ENCODE measurements at places on chromosomes 12 and 14. TPM values are rescaled to one million over a fixed set of nuclear protein-coding genes. Genes with fewer than 3 reads are reported as not detected.

GRCh38 chr14:24880689-24881088, 169.3 kb downstream of the STXBP6 start:
- no peak for DNase-seq

- no peak for DNase-seq
Measured at GRCh38 chr12:81206429-81206828, 128.6 kb downstream of the ACSS3 start.

DNA sequence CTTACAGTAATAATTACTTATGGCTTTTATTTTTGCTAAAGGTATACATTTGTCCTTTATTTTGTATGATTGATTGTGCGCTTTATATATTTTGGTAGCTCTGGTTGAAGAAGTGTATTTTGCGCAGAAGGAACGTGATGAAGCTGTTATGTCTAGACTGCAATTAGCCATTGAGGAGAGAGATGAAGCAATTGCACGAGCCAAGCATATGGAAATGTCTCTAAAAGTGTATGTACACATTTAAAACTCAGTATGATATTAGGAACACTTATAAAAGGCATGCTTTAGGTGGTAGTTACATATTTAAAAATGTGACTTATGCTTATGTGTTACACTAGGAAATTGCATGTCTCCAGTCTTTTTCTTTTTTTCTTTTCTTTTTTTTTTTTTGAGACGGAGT, 87.5 kb downstream of the MIPOL1 start:
- DNase-seq = no peak

GRCh38 chr12:19704966-19705365, 265.7 kb downstream of the AEBP2 start:
- no peak for DNase-seq

- no peak for DNase-seq
Measured at GRCh38 chr14:92751819-92752218, 3.4 kb upstream of the LGMN start.

DNA sequence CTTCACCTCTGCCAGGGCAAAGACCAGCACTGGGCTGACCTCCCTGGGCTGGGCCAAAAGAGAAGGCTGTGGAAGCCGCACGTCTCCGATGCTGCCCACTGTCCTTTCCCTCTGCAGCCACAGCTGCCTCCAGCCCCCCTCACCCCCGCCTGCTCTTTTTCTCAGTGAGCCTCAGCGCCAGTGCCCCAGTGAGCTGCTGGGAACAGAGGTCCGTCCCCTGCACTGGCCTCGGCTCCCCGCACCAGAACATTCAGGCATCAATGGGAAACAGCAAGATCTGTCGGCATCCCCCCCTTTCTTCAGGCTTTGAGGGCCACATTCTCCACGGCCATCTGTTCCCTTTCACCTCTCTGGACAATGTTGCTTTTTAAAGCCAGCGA, 398.1 kb downstream of the ZFP36L1 start:
- no peak for DNase-seq

- no peak for DNase-seq
Measured at GRCh38 chr12:113770389-113770865, 195.7 kb downstream of the RBM19 start.

GRCh38 chr14:85856430-85856829, 326.5 kb downstream of the FLRT2 start:
- DNase-seq = no peak

- DNase-seq = peak; percentile 23
Measured at GRCh38 chr14:103207388-103208072, 84.3 kb downstream of the TNFAIP2 start.

DNA sequence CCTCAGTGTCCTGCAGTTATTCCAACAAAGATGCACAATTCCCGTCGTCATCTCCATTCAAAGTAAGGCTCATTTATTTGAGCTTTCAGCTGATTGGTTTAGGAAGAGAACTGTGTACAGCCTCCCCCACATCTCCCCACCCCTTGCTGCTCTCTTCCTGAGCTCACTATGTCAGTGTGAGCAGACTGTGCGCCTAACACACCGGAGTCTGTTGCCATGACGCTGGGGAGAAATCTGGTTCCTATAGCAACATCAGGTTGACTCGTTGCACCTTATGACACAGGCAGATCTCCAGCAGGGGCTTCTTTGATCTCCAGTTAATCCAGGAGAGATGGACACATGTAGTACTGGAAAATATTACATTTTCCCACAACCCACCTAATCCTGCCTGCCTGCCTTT, 319.4 kb downstream of the CACNA1C start:
- peak; percentile 60 for DNase-seq

GRCh38 chr12:77734214-77734883, 96.3 kb upstream of the NAV3 start:
- no peak for DNase-seq

- no peak for DNase-seq
Measured at GRCh38 chr14:52874389-52874788, 76.5 kb downstream of the FERMT2 start.

- no peak for DNase-seq
Measured at GRCh38 chr12:7176595-7176994, 12.9 kb upstream of the PEX5 start.

- peak; percentile 74 for DNase-seq
Measured at GRCh38 chr12:94147991-94148738, at the start of gene PLXNC1. Gene PLXNC1, plus strand, starts transcription at chr12:94148577. Its CDS starts 395 bp downstream, at chr12:94148972.

Gene LGR5
- 0.91 TPM for total RNA-seq

Gene TAS2R43
- 10.6 TPM for total RNA-seq

Gene SCNN1A
- total RNA-seq = not detected

Gene ACRBP
- total RNA-seq = 1.7 TPM

Measured in cerebellum (tissue), 4 donors.